ENCODE measurements at places on chromosomes 13 and 19. TPM values are rescaled to one million over a fixed set of nuclear protein-coding genes. Genes with fewer than 3 reads are reported as not detected.

- DNase-seq = no peak
Measured at GRCh38 chr19:40365613-40366401, 17.3 kb downstream of the PLD3 start.

GRCh38 chr13:100517135-100517534 lies 71.5 kb downstream of the GGACT start:
- peak; percentile 72 for DNase-seq

DNA sequence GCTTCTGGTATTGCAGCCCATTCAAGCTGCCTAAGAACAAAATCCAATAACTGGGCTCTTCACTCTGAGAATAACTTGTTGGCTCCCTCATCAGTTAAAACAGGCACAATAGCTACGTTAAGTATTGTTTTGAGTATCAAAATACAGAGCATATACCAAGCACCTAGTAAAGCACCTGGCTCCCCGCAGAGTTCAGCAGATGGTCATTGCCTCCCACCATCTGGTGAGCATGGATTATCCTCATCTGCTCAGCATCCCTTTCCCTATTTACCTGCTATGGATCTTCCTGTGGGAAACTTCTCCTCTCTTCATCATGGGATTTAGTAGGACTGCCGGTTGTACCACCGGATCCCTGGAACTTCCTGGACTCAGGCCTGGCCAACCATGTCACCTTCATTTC lies 199.2 kb upstream of the MAB21L1 start:
- DNase-seq = no peak

DNA sequence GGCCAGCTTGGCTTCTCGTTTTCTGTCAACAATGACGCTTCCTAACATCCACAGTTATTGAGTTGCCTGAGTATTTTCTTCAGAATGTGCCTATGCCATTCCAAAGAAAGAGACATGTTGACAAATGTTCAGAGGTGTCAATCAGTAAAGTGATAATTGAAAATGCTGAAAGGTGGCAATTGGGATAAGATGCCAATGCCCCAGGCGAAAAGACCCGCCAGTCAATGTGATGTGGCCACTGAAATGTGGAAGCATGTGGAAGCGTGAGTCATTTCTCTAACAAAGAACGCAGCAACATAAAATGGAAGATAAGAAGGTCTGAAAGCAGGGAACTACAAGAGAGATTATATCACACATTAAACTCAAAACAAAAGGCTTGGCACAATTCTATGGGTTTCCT lies 882.2 kb upstream of the SLC10A2 start:
- no peak for DNase-seq

GRCh38 chr13:28859717-28860116 lies 39.6 kb downstream of the MTUS2 start:
- DNase-seq = no peak

GRCh38 chr13:101700598-101700997 lies 248.1 kb downstream of the ITGBL1 start:
- DNase-seq = no peak

Gene INAFM1
- total RNA-seq = 3.0 TPM

Gene METTL21C
- total RNA-seq = not detected

Gene ACER1
- total RNA-seq = not detected

Data from epithelial cell of proximal tubule (primary cell).